ENCODE measurements at places on chromosomes 2 and 18.
A peak's percentile ranks its signal among the peaks of the same experiment; 100 is the strongest.

GRCh38 chr2:190413421-190413820 is 5.3 kb downstream of the MFSD6 start:
- DNase-seq: no peak

- no peak for DNase-seq
These were observed 232.1 kb downstream of the TMX3 start for GRCh38 chr18:68482815-68483214.

- no peak for DNase-seq
These were observed 14.4 kb downstream of the PHLPP1 start for GRCh38 chr18:62729487-62730386.

GRCh38 chr2:7934476-7934875 is 747.4 kb upstream of the ID2 start:
- DNase-seq: no peak

DNA sequence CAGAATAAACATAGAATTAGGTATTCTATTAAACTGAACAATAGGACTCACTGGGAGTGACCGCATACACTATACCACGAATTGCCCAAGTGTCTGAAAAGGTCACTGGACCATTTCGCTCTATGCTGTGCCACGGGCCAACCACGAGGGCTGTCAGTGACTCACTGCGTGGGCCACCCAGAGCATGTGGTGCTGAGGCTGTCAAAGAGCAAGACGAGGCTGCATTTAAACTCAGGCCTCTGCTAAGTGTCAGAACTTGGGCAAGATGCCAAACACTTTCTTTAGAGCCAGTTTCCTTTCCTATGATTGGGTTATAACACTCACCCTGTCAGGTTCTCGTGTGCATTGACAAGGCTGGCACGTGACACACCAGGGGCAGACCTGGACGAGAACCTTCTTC is 97.5 kb downstream of the SH3YL1 start:
- peak; percentile 10 for DNase-seq

DNA sequence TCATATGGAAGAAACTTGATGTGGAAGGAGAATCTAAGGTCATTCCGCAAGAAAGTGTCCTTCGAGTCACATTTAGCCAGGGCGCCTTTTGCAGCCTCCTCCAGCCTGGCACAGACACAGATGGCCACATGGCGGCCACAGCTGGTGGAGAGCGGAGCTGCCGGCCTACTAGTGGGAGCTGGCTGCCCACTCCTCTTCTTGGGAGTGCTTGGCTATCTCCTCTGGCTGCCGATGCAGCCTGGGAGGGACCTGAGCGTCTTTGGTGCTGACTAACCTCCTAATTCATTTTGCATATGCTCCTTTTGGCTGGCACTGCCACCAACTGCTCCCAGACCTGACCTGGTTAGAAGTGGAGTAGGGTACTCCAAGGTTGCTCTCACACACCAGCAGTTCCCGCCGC is 199.3 kb upstream of the MYT1L start:
- no peak for DNase-seq

GRCh38 chr18:8982416-8983183 is 119.9 kb upstream of the NDUFV2 start:
- peak; percentile 44 for DNase-seq
